CD4-positive, alpha-beta T cell treated with Interleukin-10 for 1 hour (primary cell): ENCODE measurements at places on chromosomes 5 and 9.

- DNase-seq, result peak; percentile 75
These were observed at the start of gene MGAT1 for GRCh38 chr5:180802325-180803180. MGAT1 (minus strand) TSS chr5:180802806; CDS start chr5:180792971, 9,835 bp downstream.

GRCh38 chr9:37324261-37324683 is 98.2 kb upstream of the GRHPR start:
- DNase-seq, result no peak

GRCh38 chr5:30279237-30279636 is 914.2 kb upstream of the CDH6 start:
- DNase-seq, result no peak

DNA sequence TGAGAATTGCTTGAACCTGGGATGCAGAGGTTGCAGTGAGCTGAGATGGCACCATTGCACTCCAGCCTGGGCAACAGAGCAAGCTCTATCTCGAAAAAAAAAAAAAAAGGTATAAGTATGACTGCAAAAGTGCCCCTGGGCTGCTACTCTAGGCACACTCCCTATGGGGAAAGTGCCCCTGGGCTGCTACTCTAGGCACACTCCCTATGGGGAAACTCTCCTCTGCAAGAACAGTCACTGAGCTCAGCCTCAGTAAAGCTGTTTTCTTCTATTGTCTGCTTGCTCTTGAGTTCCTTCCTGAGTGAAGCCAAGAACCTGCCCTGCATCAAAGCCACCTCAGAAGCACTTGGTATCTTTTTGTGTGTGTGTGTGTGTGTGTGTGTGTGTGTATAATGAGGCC is 20.9 kb upstream of the TENT2 start:
- no peak for DNase-seq

GRCh38 chr5:144102361-144102760 is 68.1 kb downstream of the YIPF5 start:
- DNase-seq, result no peak

- DNase-seq, result no peak
These were observed 53.8 kb downstream of the ABHD17B start for GRCh38 chr9:71857159-71857558.

DNA sequence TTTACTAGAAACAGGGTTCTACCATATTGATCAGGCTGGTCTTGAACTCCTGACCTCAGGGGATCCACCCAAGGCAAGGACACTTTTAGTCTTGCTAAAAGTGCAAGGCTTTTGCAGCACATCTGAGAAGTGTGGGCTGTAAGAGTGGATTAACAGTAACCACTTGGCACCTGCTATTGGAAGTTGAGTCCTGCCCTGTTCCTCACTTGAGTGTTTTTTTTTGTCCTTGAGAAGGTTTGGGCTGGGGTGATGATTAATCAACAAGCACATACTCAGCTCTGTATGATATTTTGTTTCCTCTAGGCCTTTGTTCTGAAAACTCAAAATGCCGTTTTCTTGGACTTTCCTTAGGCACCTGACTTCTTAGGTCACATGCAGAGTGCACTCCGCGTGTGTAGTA is 37.4 kb downstream of the SNX30 start:
- no peak for DNase-seq

GRCh38 chr9:78470741-78471140 is 173.8 kb downstream of the PSAT1 start:
- DNase-seq, result no peak

GRCh38 chr5:3925935-3926334 is 330.3 kb downstream of the IRX1 start:
- no peak for DNase-seq
